Osteoblast (primary cell): ENCODE measurements at places on chromosomes 2 and 18. TPM values are rescaled to one million over a fixed set of nuclear protein-coding genes. Genes with fewer than 3 reads are reported as not detected.

Gene GRHL1
- total RNA-seq, result 0.29 and 0.36 TPM in 2 replicates

Gene FBLN7
- total RNA-seq, result 5.3 and 5.8 TPM in 2 replicates

Gene KYNU
- 5.9 and 10.9 TPM in 2 replicates for total RNA-seq

Gene CYS1
- total RNA-seq, result 0.36 and 1.5 TPM in 2 replicates

Gene RBKS
- 1.1 and 2.1 TPM in 2 replicates for total RNA-seq

Gene CAPN13
- total RNA-seq, result not detected in 2 replicates

Gene FAM110C
- not detected in 2 replicates for total RNA-seq

Gene FLACC1
- total RNA-seq, result 0.72 and 1.5 TPM in 2 replicates

Gene ALPI
- total RNA-seq, result not detected in 2 replicates

Gene CLEC4F
- total RNA-seq, result not detected in 2 replicates

Gene C2orf80
- total RNA-seq, result not detected in 2 replicates

Gene MOCOS
- total RNA-seq, result 14.4 and 19.9 TPM in 2 replicates

Gene LRATD1
- total RNA-seq, result 5.8 and 10.0 TPM in 2 replicates

Gene PROKR1
- total RNA-seq, result not detected in 2 replicates

Gene OTX1
- not detected in 2 replicates for total RNA-seq
